Inflammatory macrophage (primary cell): ENCODE measurements at places on chromosomes 2 and 18.

DNA sequence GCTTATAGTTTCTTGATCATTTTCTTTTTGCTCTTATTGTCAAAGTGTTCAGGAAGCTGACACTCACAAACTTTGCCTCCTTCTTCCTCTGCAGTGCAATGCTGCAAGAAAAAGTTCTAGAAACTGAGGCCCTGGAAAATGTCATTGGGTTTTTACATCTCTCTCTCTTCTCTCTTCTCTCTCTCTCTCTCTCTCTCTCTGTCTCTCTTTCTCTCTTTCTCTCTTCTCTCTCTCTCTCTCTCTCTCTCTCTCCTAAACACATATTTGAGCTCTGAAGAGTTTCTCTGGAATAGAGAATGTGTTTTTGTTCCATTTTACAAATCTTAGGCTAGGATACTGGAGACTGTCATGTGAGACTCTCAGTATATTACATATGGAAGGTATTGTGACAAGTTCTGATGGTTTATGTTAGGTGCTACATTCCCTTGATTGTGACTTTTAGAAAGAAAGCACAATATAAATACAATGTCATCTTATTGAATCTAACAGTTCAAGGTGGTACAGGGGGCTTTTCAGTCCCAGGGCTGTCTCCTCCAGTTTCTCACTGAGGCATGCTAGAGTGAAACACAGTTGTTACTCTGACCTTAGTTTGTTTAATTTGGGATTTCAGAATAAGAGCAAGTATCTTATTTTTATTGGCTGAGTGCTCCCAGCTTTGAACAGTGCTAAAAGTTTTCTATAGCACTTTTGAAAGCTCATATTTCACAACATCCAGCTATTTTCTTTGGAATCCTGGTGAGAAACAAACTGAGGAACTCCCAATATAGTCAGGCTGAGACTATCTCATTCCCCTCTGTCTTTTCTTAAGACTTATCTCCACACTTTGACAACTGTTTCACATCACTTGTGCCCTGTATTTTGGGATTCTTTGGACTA, 41.4 kb upstream of the EHBP1 start:
- DNase-seq: no peak

DNA sequence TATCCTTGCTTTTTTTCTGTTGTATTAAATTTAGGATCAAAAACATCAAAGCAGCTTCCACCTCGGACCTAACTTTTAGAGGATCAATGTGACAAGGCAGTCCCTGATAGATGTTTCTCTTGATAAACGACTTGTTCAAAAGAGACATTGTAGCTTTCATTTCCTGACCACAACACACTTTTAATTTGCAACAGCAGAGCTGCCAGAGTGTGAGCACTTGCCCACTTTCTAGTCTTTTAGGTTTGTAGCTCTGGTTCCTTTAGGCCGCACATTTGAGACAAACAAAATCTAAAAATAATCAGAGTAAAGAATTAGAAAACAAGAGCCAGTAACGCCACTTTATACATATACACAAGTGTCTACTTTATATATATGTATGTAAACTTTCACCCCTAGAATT, 3.1 kb downstream of the FIGN start:
- DNase-seq: no peak

GRCh38 chr2:26924731-26925099, 45.7 kb upstream of the MAPRE3 start:
- DNase-seq: no peak

DNA sequence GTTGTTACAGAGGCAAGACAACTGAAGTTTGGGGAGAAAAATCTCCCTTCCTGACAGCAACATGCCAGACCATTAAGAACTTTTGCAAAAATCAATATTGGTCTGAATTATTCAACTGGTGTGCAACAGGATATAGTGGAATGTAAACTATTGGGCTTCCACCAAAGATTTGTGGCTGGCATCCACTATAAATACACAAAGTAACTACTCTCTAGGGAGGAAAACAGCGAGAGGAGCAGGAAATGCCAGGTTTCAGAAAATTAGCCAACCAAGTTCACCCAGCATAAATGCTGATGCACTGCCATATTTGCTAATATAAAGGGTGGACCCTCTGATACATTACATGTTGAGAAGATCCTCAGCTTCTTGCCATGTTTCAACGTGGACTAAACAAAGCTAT, 267.6 kb upstream of the LYPD1 start:
- no peak for DNase-seq

DNA sequence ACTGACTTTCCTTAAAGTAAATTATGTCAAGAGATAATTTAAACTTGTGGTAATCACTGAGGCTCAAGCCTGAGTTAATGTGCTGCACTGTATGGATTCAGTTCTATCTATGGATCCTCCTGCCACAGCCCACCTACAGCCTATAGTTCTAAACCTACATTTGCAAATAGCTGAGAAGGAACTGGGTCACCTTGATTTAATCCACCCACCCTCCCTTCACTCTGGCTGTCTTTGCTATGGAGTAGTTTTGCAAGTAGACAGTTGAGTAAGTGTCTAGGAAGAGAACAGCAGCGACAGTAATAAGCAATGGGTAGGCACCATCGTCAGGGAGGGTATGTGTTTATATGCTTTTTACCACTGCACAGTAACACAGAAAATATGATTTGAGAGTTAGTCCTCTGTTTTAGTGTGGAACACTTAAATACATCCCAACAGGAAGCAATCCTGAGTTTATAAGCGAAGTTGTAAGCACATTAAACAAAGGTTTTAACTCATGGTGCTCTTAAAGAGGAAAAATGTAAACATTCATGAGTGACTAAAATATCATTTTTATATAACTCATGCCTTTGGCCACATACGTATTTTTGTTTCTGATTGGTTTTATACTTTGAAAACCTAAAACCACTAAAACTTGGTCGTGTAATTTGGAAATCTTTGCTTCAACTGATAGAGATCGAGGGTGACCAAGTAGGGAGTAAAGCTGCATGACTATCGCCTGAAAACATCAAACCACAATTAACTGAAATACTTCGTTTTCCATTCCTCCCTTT, 36.3 kb upstream of the CHRNA1 start:
- DNase-seq: no peak

- DNase-seq: peak; percentile 53
Measured at GRCh38 chr18:63303547-63303946, 16.0 kb downstream of the BCL2 start.

GRCh38 chr2:240136671-240137292, 677 bp upstream of the COPS9 start:
- DNase-seq: no peak

DNA sequence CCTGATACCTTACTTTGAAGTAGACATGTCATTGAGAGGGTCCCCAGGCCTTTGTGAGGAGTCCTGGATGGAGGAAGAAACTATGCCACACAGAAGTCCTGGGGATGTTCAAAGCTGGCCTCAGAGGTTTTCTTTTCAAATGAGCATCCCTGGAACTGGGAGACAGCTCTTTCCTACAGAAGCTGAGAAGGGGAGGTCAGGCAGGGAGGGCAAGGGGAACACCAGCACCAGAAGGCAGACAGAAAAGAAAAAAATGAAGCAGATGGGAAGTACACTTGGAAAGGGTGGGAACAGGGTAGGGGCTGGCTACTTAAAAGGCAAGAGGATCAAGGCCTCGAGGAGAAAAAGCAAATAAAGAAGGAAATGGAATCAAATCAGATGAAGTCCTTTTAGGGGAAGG, 120.0 kb downstream of the FMNL2 start:
- DNase-seq: no peak

DNA sequence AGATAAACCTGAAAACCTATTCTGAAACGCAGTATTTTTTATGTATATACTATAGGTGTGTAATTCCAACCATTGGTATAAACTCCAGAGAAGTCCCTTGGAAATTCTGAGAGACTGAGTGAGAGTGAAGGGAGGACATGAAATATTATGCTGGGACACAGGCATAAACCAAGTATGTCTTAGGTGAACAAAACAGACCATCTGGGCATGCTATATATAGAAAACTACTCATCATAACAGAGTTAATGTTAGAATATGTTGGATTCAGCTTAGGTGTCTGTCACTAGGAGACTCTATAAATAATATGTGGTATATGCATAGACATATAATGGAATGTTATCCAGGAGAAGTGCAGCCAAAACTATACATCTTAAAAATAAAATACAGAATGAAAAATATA, 282.6 kb downstream of the LRP1B start:
- no peak for DNase-seq

- no peak for DNase-seq
Measured at GRCh38 chr18:8771930-8772329, 66.6 kb downstream of the MTCL1 start.

- no peak for DNase-seq
Measured at GRCh38 chr18:79568543-79569205, 110.9 kb upstream of the CTDP1 start.

GRCh38 chr2:73297151-73297559, 3.8 kb upstream of the EGR4 start:
- DNase-seq: no peak

GRCh38 chr2:228329282-228329681, 147.8 kb upstream of the SPHKAP start:
- no peak for DNase-seq

DNA sequence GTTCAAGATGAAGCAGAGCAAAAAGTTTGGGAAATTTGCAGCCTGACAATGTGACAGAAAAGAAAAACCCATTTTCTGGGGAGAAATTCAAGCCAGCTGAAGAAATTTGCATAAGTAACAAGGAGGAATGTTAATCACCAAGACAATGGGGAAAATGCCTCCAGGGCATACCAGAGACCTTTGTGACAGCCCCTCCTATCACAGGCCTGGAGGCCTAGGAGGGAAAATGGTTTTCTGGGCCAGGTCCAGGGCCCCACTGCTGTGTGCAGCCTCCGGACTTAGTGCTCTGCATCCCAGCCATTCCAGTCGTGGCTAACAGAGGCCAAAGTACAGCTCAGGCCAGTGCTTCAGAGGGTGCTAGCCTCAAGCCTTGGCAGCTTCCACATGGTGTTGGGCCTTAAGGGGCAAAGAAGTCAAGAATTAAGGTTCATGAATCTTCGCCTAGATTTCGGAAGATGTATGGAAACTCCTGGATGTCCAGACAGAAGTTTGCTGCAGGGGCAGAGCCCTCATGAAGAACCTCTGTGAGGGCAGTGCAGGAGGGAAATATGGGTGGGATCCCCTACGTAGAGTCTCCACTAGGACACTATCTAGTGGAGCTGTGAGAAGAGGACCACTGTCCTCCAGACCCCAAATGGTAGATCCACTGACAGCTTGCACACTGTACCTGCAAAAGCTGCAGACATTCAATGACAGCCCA, 314.1 kb upstream of the TRIB2 start:
- DNase-seq: no peak

DNA sequence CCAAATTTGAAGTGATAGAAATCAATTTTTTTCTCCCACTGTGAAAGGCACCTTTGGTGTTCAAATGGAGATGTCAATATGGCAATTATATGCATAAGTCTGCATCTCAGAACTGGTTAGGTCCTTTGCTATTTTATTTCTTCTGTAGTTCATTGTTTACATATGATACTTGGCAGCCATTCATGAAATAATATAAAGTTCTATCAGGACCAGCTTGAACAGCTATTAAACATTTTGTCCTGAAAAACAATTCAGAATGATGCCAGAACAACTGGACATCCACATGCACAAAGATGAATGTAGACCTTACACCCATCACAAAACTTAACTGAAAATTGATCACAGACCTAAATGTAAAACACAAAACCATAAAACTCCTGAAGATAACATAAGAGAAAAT, 41.8 kb upstream of the ARHGAP28 start:
- DNase-seq: no peak

DNA sequence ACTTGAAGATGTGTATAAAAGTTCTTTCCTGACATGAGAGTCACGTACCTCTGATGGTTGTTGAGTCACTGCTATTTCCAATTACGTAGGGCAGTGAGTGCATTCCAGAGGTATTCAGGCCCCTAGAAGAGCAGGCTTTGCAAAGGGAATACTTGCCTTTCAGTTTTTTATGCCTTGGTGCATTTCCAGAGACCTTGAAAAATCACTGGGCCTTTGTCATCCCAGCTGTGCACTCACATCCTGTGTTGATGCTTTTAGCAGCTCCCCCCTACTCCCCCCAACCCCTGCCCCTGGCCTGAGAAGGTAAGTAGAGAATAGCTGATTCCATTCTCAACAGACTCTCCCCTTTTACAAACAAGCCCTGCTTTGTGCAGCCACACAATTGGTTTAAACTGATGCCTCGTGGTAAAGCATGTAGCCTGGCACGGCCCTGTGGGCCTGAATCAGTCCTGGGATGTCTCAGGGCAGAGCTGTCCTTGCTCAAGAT, 174.2 kb downstream of the PRPF40A start:
- no peak for DNase-seq

DNA sequence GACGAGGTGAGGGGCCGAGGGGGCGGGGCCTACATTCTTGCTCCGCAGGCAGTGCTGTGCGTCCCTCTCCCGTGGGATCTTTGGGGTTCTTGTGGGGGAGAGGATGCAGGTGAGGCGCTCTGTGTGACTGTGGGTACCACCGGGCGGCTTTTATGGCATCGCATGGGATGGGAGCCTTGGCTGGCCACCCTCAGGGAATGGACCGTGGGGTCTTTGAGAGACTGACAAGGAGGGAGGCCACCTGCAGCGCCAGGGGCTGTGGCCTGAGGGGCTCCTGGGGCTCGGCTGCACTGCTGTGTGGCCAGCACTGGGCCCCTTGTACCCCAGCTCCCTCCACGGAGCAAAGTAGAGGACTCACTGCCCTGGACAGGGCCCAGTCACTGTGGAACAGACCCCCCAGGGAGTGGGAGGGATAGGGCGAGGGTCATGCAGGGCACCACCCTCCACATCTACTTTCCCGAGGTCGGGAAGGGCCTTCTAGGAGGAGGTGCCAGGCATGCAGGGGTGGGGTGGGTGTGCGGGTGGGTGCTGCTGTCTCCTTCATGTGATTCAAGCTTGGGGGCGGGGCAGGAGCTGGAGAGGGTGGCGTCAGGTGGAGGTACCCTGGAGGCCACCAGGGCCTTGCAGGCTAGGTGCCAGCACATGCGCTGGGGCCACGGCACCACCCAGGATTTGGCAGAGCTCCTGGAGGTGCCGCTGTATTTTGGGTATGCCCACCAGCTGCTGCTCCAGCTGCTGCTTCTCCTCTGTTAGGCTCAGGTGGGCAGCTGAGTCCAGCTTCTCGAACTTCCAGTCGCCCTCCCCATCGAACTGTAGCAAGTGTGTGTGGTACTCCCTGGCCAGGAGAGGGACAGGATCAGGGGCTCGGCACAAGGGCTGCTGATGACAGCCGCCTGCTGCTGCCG, 1072.4 kb downstream of the RPIA start:
- DNase-seq: no peak

DNA sequence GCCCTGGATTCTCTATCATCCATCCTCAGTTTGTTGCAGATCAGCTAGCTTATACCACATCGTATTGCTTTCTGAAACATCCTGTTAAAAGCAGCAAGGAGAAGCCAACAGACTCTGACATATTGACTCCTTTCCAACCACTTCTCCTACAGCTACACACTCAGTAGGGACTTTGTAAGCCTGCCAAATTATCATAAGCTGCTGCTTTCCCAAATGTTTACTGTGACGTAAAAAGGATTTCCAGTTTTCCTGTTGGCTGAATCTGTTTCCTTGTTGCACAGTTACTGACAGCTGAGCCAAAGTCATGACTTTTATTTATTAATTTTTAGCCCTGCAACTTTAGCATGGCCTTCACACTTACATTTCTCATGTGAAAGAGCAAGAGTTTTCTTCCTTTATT, 294.3 kb downstream of the KCNJ3 start:
- DNase-seq: no peak
